ENCODE measurements at places on chromosomes 5 and 9.
A peak's percentile ranks its signal among the peaks of the same experiment; 100 is the strongest.

GRCh38 chr5:36045895-36046294 lies 20.8 kb downstream of the UGT3A2 start:
- no peak for DNase-seq

DNA sequence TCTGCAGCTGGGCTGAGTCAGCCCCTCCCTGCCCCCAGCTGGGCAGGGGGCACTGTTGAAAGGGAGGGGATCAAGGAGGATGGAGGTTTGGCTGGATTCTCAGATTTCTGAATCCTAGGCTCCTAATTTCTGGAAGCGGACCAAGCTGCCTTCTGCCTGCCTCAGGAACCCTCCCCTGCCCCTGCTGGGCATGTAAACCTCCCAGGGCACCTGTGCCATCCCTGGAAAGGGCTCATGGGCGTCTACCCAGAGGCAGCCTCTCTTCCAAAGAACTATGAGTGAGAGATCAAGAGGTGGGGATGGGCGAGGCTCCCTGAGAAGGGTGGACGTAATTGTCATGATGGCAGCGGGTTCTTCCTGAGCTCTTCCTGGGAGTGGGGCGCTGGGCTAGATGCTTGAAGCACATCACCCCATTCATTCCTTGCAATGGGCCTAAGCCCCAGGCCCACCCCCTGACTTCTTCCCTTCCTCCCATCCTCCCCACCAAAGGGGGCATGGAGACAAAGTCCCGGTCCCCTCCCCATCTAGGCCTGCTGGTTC lies 21.6 kb downstream of the CSF1R start:
- no peak for DNase-seq

- peak; percentile 37 for DNase-seq
Observed at GRCh38 chr5:123181394-123181801, 92.4 kb downstream of the PRDM6 start.

GRCh38 chr5:176366232-176366894 lies 1.1 kb downstream of the ARL10 start:
- no peak for DNase-seq

- no peak for DNase-seq
Observed at GRCh38 chr5:124952079-124952478, 205.6 kb upstream of the ZNF608 start.

GRCh38 chr9:84702471-84702870 lies 32.9 kb downstream of the NTRK2 start:
- DNase-seq, result no peak

DNA sequence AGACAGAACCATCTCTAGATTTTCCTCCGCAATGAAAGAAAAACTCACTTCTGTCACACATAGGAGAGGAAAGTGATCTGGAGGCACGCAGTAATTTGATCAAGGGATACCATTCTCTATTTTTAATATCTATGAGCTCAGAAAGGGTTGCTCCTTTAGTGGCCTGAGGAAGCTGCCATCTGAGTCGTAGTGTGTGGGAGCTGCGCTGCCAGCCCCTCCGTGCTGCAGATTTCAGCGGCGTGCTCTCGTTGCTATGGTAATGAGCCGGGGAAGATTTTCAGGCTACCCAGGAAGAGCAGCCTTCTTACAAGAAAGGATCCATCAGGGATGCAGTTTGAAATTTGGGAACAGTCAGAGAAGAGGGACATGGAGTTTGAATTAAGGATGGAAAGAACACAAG lies 17.1 kb upstream of the GOLM1 start:
- DNase-seq, result no peak

Measured in adipocyte (in vitro differentiated cells).